Type B pancreatic cell (in vitro differentiated cells): ENCODE measurements at places on chromosomes 1 and 21.

DNA sequence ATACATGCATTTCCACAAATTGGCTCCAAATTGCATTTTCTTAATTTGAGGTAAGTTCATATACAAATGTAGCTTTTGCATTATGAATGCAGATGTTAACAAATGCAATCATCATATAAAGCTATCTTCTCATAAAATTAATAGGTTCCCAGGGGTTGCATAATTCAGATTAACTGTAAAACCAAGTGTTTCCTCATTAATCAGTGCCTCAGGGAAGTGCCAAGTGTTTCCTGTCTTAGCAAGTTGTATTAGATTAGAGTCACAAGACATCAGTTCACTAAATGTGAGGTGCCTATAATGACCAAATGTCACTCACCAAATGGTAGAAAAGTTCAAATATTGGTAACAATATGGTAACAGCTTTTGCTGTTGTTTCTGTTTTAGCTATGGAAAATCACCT lies 140.8 kb downstream of the PTGER3 start:
- no peak for DNase-seq

- DNase-seq, result no peak
Measured at GRCh38 chr1:118122234-118123004, 62.6 kb downstream of the SPAG17 start.

DNA sequence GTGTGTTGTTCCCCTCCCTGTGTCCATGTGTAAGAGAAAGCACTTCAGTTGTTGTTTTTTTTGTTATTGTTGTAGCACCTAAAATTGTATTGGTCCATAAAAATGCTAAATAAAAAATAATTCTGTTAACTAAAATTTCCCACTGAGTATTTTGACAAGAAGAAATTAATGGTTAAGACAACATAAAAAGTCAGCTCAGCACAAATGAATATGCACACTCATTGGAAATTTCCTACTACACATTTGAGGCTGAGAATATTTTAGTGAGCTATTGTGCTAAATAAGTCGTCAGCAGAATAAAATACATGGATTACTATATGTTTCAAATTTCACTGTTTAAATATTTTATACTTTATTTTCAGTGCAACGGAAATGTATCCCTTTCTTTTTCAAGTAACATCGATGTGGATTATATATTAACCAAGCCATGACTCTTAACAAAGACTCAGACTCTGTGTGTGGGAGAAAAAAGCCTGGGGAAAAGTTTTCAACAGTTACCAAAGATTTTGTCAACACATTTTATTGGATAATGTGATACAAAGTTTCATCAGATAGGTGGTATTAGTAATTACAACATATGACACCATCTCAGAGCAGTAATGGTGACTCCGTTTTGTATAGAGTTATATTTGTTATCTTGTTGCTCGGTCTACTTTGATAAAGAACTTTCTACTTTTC lies 63.4 kb downstream of the LYPLAL1 start:
- DNase-seq, result no peak

GRCh38 chr1:8671306-8671917 lies 146.0 kb downstream of the RERE start:
- no peak for DNase-seq

DNA sequence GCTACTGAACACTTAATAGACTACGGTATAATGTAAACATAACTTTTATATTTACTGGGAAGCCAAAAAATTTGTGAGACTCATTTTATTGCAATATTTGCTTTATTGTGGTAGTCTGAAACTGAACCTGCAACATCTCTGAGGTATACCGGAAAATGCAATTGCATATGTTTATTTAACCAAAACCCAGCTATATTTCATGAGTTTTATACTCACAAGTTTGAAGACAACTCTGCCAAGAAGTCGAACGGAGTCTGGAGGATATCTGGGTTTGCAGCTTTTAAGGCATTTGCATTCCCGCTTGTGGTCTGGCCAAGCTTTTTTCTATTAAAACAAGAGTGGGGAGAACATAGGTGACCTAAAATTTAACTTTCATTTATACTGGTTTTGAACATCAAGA lies 171.9 kb downstream of the SMYD3 start:
- DNase-seq, result no peak

DNA sequence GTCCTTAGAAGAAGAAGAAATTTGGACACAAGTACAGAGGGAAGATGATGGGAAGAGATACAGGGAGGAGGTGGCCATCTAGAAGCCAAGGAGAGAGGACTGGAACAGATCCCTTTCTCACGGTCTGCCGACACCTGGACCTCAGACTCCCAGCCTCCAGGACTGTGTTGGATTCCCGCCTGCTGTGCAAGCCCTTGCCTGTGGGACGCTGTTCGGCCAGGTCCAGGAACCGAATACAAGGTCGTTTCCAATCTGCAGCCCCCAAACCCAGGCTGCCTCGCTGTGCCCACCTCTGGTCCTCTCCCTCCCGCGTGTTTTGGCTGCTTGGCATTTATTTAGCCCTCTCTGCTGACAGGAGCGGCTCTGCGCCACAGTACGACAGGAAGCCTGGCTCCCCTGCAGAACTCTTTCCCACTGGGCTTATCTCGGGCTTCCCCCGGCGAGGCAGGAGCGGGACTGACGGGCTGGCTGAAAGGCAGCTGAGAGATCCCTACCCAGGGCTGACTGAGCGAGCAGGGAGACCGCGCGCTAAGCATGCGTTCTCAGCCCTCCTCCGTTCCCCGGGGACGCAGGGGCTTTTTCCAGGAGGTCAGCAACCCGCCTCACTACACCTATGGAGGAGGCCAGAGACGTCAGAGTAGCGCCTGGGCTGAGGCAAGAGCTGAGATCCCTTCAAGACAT lies 238.4 kb downstream of the TNR start:
- DNase-seq, result no peak

DNA sequence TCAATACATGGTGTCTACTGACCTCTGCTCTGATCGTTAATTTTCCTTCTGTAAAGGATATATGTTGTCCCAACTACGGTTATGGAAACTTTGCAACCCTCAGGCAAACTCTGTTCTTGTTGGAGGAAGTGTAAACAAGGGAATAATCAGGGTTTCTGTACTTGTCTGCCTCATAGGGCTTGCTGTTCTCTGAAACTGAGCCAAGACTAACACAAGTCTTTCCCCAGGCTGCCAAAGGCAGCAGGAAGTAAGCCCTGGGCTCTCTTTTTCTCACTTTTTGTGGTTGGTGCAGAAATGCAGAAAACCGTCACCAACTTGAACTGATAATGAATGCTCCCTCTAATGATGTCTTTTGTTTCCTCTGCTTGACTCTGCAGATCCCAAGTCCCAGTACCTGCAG lies 7.6 kb downstream of the CYP4X1 start:
- no peak for DNase-seq

GRCh38 chr1:31302709-31303441 lies 6.0 kb downstream of the ZCCHC17 start:
- DNase-seq, result no peak

- no peak for DNase-seq
Measured at GRCh38 chr1:37432716-37433115, 41.7 kb upstream of the ZC3H12A start.

DNA sequence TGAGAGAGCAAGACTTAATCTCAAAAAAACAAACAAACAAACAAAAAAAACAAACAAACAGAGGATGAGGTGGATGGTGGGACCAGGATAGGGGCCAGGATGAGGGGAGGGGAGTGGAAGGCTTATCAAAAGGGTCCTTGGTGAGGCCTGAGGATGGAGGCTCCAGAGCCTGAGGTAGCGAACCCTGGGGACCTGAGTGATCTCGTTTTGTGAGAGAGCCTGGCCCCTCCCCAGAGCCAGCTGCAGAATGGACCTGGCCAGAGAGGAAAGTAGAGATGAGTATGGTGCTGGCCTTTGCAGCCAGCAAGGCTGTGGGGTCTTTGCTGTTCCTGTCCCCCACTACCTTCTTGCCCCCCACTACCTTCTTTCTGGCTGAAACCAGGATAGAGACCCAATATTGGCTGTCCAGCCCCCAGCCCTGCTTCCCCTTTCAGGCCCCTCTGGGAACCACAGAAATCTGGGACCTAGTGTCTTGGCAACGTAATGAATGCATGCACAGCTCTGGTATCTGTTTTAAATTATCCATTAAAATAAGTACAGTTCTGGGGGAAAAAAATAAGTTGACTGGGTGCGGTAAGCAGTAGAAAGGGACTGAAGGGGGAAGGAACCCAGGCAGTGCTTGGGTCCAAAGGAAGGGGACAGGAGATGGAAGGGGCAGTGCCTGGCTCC lies 1.1 kb upstream of the LMNA start:
- DNase-seq, result no peak

- DNase-seq, result no peak
Measured at GRCh38 chr1:29697391-29697780, 461.1 kb downstream of the PTPRU start.

GRCh38 chr1:205714190-205714905 lies 34.0 kb upstream of the SLC45A3 start:
- DNase-seq, result no peak

GRCh38 chr1:41795205-41795762 lies 123.4 kb downstream of the HIVEP3 start:
- DNase-seq, result no peak

- no peak for DNase-seq
Measured at GRCh38 chr1:97743129-97743528, 177.7 kb downstream of the DPYD start.

GRCh38 chr21:16534408-16535101 lies 804.8 kb downstream of the USP25 start:
- DNase-seq, result no peak

- no peak for DNase-seq
Measured at GRCh38 chr1:153506831-153507413, 28.9 kb downstream of the S100A6 start.

DNA sequence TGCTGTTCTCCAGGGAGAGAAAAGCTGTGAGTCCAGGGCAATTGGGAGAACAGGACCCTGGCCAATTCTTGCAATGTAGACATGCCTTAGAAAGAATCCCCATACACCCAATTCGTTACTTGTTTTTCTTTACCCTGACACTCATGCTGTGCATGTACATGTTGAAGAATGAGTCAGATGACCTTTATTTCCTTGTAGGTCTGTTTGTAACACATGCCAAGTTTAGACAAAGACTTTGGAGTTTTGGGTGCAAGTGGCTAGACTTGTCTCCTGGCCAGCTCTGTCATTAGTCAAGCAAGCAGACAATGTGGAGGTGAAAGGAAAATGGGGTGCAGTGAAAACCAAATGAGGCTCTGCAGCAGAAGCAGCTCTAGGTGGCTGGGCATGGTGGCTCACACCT lies 38.1 kb downstream of the GNPAT start:
- no peak for DNase-seq

GRCh38 chr1:228368801-228369607 lies 37.6 kb downstream of the TRIM11 start:
- no peak for DNase-seq

DNA sequence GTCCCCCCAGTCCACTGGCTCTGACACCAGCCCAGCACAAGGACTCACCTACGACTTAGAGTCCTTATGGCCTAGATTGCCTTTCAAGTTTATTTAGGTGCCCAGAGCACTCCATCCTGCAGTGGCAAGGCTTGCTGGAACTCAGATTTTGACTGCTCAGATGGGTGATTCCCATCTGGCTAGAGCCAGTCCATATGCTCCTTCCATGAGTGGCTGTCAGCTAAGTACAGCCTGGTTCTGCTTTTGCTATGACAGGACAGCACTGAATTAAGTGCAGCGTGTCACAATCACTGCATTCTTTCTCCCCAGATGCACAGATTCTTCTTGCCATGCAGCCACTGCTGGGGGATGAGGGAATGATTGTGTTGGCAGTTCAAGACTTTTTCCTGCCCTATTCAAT lies 43.8 kb downstream of the GPR52 start:
- DNase-seq, result no peak

- DNase-seq, result no peak
Measured at GRCh38 chr1:3641816-3642215, 8.1 kb downstream of the WRAP73 start.

DNA sequence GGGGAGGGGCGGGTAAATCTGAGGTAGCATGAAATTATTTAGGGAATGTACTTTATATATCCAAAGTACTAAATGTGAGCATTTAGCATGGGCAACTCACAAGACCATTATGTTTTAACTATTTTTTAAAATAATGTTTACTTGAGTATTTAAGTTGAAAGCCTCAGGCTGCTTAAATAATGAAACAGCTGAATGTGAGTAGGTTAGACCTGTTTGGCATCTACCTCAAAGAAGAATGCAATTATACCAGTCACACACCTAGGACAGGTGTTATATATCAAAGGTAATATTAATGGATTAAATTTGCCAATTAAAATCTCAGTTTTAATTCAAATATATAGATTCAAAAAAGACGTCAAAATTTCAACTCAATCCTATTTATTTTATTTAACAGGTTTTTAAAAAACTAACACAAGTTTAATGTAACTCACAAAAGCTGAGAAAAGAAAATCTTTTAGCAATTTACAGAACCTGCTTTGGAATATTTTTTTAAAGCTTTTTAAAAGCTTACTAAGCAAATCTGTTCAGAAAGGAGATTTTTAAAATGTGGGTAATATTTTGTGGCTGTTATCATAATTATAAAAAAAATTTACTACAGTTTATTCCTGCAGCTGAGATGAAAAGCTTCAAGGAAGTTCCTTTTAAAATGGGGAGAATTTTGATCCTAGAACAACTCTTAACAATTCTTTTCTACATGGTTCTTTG lies 104.6 kb upstream of the LBR start:
- no peak for DNase-seq

DNA sequence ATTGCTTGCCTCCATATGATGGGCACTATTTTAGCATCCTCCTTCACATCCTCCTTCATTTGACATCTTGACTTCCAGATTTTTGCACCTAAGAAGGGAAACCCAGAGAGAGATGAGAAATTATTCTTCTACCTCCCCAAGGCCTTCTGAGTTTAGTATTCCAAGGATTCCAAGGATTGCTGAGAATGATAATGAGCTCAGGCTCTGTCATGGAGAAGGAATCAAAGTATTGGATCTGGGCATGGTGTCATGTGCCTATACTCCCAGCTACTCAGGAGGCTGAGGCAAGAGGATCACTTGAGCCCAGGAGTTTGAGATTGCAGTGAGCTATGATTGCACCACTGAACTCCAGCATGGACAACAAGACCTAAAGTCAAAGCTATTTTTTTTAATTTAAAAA lies 26.6 kb upstream of the ZNF281 start:
- no peak for DNase-seq

GRCh38 chr1:147171399-147172167 lies 687 bp downstream of the PRKAB2 start:
- DNase-seq, result no peak

- DNase-seq, result no peak
Measured at GRCh38 chr1:93450321-93450720, 2.4 kb downstream of the FNBP1L start.

DNA sequence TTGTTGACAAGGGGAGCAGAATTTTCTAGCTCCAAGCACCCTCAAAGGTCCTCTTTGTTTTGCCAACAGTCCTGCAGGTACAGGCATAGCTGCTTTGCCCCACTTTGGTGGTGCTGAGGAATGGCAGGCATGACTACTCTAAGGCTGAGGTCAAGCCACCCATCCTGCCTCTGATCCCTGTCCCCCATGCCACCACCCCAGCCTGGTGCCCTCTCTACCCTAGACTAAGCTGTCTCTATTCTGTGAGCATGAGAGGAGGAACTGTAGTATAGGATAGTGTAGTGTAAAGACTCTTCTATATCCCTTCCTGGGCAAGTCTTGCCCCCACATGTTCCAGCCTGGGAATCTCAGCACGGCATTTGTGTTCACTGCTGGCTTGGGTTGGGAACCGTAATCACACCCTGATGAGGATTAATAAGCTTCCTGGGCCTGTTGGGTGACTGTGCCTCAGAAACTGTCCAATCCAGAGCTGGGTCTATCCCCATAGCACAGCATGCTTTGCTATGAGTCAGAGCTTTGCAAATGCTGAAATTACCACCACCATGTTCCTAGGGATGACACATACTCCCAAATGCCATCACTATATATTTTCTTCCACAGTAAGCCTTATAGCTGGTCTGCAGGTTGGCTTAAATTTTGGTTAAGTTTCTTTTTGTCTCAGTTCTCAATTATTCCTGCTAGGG lies 105.7 kb upstream of the PPP2R5A start:
- DNase-seq, result no peak

GRCh38 chr1:83818916-83819315 lies 180.0 kb downstream of the TTLL7 start:
- no peak for DNase-seq
